ENCODE measurements at places on chromosomes 12 and 14.

DNA sequence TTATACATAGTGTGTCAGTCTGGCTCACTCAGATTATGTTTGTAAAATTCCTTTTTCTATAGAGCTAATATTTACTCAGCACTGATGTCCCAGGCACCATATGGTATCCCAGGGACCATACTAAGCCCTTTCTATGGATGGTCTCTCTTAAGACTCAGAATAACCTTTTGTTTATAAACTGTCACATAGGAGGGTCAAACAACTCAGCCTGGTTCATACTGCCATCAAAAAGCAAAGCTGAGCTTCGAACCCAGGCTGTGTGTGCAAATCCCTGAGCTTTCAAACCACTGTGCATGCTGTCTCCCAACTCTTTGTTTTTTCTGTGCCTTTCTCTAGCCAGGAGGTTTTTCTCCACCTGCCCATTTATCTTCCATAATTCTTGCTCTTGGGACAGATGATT lies 135.6 kb upstream of the ARHGAP5 start:
- no peak for DNase-seq

GRCh38 chr14:69711881-69712560 lies 54.9 kb upstream of the SRSF5 start:
- DNase-seq: no peak

- no peak for DNase-seq
Measured at GRCh38 chr14:79057333-79057732, 887.2 kb downstream of the NRXN3 start.

- DNase-seq: no peak
Measured at GRCh38 chr12:65900912-65901672, 76.8 kb downstream of the HMGA2 start.

DNA sequence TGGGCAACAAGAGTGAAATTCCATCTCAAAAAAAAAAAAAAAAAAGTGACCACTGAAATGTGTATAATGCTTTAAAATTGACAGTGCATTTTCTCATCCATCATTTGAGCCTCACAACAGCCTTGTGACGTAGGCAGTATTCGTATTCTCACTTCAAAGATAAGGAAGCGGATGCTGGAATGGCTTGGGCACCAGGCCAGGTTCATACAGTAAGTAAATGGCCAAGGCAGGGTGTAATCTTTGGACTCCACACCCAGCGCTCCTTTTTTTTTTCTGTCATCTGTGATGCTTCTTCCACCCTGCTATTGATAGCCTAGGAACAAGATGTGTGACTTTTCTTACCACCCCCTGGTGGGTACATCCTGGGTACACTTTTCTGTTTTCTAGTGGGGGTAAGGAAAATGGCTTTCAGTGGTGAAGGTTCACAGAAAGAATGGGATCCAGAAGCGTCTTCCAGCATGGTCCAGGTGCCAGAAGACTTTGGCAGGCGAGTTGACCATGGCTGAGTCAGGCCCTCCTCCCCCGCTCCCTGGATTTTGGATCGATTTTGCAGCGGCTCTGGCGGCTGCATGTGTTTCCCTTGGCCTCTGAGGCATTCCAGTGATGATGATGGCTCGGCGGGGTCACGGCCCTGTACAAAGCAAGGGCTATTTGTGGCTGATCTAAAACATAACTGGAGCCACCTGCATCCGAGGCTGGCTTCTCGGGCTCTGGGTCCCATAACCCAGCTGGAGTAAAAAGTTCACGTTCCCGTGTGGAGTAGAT lies 110.6 kb downstream of the CACNA1C start:
- no peak for DNase-seq

- peak; percentile 38 for DNase-seq
Measured at GRCh38 chr12:109459247-109459646, 17.9 kb downstream of the KCTD10 start.

GRCh38 chr14:56561606-56562005 lies 18.0 kb upstream of the TMEM260 start:
- DNase-seq: no peak

- DNase-seq: no peak
Measured at GRCh38 chr12:63809566-63809965, 29.9 kb downstream of the RXYLT1 start.

DNA sequence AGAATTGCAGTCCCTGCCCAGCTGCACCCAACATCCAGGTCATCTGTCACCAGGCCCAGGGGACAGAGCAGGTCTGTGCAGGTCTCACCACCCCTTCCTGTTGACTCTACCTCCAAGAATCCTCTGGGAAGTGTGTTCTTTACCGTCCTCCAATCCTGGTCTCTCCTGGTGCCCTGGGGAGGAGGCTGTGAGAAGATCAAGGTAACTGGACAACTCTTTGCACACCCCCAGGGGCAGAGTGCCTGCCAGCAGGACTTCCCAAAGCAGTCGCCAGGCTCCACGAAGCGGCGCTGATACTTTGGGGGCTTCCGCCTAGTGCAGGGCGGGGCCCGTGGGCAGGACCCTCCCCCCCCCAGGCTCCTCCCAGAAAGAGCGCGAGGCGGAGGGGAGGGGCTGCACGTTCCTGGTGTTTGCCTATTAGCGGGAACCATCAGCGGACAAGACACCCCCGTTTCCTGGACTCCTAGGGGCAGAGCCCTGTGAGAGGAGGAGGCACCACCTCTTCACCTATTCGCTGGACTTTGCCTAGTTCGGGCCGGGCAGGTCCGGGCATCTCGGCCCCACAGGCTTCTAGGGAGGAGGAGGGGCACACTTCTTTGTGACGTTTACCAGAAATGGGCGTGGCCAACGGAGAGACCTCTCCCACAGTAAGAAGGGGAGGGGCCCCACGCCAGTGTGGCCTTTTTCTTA lies 918.0 kb downstream of the AACS start:
- DNase-seq: no peak

GRCh38 chr12:93803424-93803807 lies 126.2 kb downstream of the CRADD start:
- DNase-seq: no peak

GRCh38 chr14:89775946-89776345 lies 178.6 kb downstream of the EFCAB11 start:
- no peak for DNase-seq

DNA sequence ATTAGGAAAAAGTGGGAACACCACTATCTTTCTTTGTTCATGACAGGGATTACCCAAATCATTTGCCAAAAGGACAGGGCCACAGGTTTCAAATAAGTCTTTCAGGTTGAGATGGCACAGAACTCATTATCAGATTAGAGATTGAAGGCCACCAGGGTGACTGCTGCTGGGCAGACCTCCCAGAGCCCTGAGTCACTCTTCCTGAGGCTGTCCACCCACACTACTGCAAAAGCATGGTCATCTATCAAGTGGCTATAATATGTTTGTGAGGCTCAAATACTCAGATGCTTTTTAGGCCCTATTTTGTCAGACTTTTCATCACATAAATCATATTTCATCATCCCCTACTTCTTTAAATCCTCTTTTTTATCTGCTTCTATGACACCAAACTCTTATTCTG lies 155.3 kb upstream of the CCDC196 start:
- no peak for DNase-seq

- no peak for DNase-seq
Measured at GRCh38 chr14:104551851-104552737, 27.5 kb upstream of the C14orf180 start.

GRCh38 chr14:58216544-58216943 lies 16.6 kb downstream of the ACTR10 start:
- no peak for DNase-seq

DNA sequence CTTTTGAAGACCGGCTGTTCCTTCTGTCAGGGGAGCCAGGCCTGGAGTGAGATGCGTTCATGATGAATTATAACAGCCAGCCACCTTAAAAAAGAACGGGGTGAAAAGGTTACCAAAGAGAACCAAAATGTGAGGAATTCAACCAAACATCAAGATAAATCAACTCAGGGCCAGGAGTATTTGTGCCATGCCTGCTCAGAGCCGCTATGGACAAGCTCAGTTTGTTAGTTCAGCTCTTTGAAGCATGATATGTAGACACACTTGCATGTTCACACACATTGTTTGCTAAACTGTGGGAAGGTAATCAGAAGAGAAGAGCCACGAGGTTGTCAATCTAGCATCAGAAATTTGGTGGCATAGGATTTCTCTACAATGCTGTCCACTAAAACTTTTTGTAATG lies 367.4 kb upstream of the TBX3 start:
- DNase-seq: no peak

DNA sequence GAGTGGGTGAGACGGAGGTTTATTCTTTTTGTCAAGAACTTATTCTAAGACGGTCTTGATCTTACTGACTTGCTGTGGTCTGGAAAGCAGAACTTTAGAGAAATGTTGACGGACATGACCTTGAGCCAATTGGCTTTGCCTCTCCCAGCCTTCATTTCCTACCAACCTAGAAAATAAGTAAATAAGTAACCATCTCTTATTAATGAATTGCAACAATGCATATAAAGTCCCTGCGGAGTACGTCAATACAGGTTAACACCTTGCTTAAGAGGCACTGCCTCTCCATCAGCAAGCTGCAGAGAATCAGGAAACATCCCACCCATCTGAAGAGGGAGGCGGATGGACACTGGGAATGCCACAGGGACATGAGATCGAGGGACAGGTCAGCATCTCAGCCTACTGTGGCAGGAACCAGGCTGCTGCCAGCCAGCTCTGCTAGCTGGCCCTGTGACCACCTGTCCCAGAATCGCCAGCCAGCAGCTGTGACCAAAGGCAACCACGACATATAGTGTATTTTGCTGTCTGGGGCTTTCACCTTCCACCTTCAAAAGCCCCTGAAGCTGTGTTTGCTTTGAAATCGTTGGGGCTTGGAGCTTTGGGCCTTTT lies 208.3 kb downstream of the BCL11B start:
- DNase-seq: peak; percentile 64

DNA sequence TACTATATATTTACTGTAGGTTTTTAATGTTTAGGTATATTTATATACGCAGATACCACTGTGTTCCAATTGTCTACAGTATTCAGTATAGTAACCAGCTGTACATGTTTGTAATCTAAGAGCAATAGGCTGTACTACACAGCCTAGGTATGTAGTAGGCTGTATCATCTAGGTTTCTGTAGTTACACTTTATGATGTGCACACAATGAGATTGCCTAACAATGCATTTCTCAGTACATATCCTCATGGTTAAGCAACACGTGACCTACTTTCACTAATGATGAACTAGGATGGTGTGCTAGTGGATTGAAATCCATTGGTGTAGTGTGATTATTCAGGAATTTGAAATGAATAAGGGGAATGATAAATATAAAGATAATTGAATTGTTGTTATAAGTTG lies 77.7 kb downstream of the ETNK1 start:
- peak; percentile 40 for DNase-seq

GRCh38 chr12:32679920-32680237 lies 778 bp downstream of the DNM1L start:
- no peak for DNase-seq

GRCh38 chr14:56813143-56813551 lies 2.9 kb upstream of the OTX2 start:
- no peak for DNase-seq

GRCh38 chr14:80850197-80850814 lies 91.2 kb downstream of the CEP128 start:
- DNase-seq: peak; percentile 13

DNA sequence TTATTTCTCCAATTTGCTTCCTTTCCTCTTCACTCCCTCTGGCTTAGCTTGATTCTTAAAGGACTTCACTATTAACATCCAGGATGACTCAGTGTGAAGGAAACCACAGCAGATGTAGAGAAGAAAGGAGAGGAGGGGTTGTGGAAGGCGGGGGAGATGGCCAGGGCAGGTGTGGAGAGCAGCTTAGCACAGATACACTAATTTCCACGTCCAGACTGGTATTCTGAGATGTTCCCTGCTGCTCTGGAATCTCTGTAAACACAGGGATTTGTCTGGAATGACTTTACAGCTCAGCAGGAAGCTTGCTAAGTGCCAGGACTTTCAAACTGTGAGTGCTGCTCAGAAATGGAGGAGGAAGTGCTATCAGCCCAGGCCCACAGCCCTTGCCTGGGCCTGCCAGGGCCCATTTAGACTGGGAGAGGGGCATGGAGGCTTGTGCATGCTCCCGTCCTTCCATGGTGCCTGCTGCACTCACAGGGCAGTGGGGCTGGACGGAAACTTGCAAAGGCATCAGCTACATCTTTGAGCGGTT lies 202.5 kb upstream of the DDHD1 start:
- no peak for DNase-seq

DNA sequence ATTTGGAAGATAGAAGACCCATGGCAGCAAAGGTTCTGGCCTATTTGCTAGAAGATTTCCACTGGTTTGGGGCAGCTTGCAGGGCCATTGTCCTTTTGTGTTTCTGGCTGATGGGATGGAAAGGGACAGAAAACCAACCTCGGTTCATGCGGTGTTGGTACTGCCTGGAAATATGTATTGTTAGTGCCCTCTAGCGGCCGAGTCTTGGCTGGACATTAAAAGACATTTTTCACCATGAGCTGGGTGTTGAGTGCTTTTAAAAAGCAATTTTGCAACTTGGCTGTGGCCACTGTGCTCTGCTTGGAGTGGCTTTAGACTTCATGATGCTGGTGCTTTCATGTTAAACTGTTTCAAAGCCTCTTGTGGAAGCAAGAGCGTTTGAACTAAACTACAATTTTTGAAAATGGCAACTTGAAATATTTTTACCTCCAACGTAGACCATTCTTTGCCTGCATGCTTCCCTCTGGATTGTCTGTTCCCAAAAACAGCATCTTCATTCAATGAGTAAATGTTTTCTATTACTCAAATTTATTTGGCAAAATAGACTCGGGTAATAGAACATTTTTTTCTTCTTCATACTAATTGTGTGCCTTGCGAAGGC lies 102.7 kb upstream of the TBX5 start:
- DNase-seq: peak; percentile 60

DNA sequence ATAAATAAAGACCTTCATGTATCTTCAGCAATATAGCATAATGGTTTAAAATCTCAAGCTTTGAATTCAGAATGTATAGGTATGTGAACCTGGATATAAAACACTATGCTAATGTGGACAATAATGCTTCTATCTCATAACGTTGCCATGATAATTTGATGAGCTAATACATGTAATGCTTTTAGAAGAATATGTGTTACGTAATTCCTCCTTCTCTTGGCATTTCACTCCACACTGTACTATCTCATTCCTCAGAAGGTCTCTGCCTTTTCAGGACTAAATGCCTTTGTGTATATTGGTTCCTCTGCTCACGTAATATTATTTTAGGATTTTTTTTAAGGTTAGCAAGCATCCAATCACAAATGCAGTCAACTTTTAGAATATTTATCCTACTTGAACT lies 86.5 kb downstream of the FOXA1 start:
- DNase-seq: no peak

GRCh38 chr14:72517736-72518135 lies 376.2 kb downstream of the DPF3 start:
- no peak for DNase-seq

DNA sequence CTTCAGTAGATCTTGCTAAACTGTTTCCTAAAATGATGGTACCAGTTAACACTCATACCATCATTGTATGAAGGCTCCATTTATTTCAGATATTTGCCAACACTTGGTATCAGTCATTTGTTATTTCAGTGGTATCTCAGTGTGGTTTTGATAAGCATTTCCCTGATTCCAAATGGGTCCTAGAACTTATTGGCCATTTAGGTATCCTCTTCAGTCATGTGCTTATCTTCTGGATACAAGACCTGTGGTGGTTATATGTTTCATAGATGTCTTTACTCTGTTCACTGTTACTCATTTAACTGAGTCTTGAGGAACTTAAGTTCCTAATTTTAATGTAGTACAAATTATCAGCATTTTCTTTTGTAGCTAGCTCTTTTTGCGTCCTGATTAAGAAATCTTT lies 13.5 kb downstream of the SINHCAF start:
- no peak for DNase-seq
